ENCODE measurements at places on chromosomes 12 and 14.

GRCh38 chr12:120370343-120371243 is 1.6 kb upstream of the MSI1 start:
- DNase-seq: no peak

DNA sequence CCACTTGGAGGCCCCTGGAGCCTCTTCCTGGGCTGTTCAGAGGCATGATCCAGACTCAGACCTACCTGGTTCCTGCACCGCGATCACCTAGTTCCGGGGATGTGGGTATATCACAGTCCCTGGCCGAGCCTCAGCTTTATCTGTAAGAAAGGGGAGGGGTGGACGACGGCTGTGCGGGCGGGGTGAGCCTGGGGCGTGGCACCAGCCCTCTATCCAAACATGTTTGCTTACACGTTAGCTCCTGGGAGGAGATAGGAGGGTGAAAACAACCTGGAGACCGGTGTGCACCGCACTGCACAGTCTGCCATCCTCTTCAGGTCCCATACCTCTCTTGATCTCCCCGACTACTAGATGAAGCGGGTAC is 1.2 kb downstream of the ANKRD9 start:
- DNase-seq: no peak

GRCh38 chr12:92432724-92433441 is 269.9 kb upstream of the PLEKHG7 start:
- DNase-seq: no peak

GRCh38 chr12:19553175-19553574 is 113.9 kb downstream of the AEBP2 start:
- no peak for DNase-seq

DNA sequence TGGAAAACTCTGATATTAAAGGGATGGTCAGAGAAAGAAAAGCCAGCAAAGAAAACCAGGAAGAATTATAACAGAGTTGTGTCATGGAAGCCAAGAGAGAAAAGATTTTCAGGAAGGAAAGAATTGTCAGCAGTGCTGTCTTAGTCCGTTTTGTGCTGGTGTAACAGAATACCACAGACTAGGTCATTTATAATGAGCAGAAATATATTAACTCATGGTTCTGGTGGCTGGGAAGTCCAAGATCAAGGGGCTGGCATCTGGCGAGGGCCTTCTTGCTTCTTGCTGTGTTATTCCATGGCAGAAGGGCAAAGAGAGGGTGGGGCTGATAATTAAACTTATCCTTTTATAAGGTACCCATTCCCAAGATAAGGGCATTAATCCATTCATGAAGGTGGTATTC is 6.4 kb upstream of the INHBE start:
- no peak for DNase-seq

DNA sequence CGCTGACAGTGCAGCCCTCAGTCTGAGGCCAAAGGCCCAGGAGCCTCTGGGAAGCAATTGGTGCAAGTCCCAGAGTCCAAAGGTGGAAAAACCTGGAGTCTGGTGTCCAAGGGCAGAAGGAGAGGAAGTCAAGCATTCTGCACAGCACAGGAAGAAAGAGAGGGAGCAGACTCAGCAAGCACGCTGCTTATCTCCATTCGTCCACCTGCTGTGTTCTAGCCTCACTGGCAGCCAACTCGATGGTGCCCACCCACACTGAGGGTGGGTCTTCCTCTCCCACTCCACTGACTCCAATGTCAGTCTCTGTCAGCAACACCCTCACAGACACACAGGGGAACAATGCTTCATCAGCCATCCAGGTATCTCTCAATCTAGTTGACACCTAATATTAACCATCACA is 38.8 kb downstream of the HELB start:
- no peak for DNase-seq

DNA sequence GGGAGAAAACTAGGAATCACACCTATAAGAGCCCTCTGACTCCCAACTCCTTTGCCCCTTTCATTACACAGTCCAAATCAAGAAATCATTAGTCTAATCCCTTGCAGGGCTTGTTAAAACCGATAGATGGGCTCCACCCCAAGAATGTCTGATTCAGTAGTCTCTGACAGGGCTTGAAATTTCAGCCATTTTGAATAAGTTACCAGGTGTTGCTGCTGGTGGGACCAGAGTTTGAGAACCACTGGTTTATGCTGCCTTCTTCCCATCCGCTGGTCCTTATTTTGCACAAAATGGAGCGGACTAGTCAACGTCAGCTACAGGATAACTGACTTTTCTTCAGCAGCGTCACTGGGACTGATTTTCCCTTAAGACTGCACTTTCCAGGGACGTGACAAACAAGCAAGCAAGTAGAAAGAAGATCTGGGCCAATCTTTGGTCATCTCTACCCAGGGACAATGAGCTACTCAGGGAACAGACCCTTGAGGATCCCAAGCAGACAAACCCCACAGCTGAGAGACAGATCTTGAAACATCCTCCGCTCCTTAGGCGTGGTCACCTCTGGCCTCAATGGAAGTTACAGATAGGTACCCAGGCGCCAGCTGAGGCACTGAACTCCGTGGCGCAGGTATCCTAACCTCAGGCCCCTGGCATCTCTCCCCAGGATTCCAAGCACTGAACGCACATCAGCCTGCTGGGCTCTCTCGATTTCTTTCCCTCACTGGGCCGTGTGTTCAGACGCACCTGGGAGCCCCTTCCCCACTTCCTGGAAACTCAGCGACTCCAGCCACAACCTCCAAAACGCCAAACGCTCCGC is 900 bp downstream of the KCTD10 start:
- no peak for DNase-seq

GRCh38 chr12:70197345-70197744 is 45.9 kb upstream of the CNOT2 start:
- no peak for DNase-seq

DNA sequence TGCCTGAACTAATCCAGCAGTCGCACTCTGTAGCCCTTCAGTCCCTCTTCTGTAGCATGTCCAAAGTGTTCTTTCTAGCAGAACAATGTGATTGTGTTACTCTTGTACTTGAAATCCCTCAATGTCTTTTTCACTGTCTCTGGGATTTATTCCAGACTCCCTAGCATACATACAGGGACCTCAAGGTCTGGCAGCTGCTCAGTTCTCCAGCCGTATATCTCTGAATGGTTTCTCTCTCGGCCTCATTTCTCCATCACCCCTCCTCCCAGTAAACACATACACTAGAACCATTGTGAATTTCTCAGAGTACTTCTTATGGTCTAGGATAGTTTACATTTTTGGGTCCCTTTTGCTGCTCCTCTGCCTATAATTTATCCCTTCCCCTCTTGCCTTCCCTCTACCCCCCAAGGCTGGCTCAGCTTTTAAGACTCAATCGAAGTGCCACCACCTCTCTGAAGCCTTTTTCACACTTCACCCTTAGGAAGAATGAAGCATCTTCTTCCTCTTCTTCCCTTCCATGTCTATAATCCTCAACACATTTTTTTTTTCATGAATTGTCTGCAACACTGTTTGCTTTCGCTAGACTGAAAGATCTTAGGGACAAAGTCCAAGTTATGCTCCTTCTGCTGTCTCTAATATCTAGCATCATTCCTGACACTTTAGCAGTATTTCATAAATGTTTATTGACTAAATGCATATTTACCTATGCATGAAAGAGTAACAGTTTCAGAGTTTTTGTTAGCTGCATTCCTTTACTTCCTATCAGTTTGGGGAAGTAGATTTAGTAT is 446.1 kb downstream of the ZFP36L1 start:
- DNase-seq: no peak

GRCh38 chr12:100566887-100567637 is 6.4 kb upstream of the GAS2L3 start:
- DNase-seq: peak; percentile 27

- DNase-seq: no peak
Measured at GRCh38 chr12:6358881-6359280, 16.5 kb downstream of the SCNN1A start.

DNA sequence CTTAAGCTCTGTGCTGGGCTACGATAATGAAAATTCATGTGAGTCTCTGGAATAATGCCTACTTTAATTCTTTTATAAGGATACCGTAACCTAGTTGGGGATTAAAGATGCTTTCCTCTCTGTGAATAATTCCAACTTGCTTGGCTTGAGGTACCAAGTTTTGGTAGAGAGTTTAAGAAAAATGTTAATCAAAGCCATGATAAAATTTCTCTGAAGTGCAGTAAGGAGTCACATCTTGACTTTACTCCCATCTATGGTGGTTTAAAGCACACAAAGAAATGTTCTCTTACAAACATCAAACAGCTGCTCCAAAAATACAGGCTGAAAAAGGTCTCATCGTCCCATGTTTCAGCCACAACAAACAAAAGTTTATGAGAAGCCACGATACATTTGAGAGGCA is 284.8 kb upstream of the TBX3 start:
- DNase-seq: peak; percentile 15

- no peak for DNase-seq
Measured at GRCh38 chr14:95652690-95653089, 33.5 kb upstream of the TCL1B start.

GRCh38 chr14:21703357-21704326 is 30.0 kb upstream of the OR4E1 start:
- DNase-seq: peak; percentile 4

DNA sequence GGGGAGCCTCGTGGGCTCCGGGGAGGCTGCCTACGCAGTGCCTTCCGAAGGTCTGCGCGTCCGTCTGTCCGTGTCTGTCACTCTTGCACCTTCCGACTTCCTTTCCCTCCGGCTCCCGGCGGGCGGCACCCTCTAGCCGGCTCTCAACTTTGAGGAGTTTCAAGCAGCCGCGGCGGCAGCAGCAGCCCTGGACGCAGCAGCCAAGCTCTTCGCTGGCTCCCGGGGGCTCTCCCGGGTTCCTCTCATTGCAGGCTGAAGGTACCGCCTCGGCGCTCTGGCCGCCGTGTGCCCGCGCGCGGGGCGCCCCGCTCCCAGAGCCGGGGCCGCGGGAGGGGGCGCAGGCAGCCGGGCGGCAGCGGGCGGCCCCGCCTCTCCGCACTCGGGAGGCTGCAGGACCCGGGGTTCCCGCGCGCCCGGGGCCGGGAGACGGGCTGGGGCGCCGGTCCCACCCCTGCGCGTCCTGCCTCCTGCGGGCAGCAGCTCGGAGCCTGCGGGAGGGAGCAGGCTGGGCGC is at the start of the genes AMIGO2 and PCED1B:
AMIGO2 (minus strand) TSS at position 492 of the 513 bp plus-strand sequence. CDS start 957 bp downstream, outside the sequence.
PCED1B (plus strand) TSS at position 154 of the 513 bp plus-strand sequence. CDS start 155,443 bp downstream, outside the sequence.
- peak; percentile 83 for DNase-seq

- no peak for DNase-seq
Measured at GRCh38 chr12:117165342-117165741, 24.9 kb downstream of the FBXO21 start.

GRCh38 chr14:61690982-61691381 is 4.3 kb upstream of the HIF1A start:
- DNase-seq: no peak

GRCh38 chr12:14169281-14169680 is 187.9 kb upstream of the GRIN2B start:
- DNase-seq: no peak

- peak; percentile 1 for DNase-seq
Measured at GRCh38 chr14:78005325-78005724, 164.8 kb upstream of the NRXN3 start.

GRCh38 chr12:22687361-22688076 is 62.5 kb downstream of the ETNK1 start:
- DNase-seq: peak; percentile 80

- no peak for DNase-seq
Measured at GRCh38 chr12:6753772-6754356, 923 bp upstream of the MLF2 start.

- DNase-seq: peak; percentile 68
Measured at GRCh38 chr12:78674311-78675090, 190.1 kb upstream of the SYT1 start.

DNA sequence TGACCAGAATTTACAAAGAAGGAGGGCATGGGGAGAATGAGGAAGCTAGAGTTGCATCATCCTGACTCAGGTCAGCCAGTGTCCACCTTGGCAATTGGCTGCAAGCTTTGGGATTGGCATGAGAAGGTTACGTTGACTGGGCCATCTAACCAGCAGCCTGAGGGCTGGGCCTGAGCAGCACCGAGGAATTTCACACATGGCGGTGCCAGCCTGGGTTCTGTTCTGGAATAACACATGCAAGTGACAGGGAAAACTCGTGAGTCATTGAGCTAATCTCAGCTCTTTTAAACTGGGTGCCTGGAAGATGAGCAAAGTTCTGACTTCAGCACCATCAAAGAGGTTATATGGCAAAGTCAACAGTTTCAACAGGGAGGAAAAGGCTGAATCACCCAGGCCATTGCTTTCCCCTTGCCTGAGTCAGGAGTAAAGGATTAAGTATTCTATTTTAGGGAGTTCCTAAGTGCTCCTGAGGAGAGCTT is 543.2 kb upstream of the TBX3 start:
- DNase-seq: no peak

DNA sequence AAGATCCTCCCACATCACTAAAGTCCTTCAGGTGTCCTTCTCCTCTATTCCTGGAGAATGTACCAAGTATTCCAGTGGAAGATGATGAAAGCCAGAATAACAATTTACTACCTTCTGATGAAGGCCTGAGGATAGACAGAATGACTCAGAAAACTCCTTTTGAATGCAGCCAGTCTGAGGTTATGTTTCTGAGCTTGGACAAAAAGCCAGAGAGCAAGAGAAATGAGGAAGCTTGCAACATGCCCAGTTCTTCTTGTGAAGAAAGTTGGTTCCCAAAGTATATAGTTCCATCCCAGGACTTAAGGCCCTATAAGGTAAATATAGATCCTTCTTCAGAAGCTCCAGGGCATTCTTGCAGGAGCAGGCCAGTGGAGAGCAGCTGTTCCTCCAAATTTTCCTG is 54.6 kb upstream of the HELB start:
- no peak for DNase-seq
